Smooth muscle cell of the brain vasculature (primary cell): ENCODE measurements at places on chromosomes 16 and 17.

DNA sequence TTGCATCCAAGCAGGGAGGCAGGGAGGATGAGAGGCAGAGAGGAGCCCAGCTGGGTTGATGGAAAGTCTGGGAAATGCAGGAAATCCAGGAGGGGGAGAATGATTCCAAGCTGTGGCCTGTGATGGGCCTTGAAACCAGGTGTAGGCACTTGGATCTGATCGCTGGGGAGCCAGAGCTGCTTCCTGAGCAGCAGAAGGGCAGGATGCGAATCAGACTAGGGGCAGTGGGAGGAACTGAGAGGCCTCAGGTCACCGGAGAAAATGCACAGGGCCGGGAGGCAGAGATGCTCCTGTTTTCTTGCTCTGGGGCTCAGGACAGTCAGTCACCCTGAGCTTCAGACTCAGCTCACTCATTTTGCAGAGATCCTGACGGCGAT lies 29.6 kb upstream of the MEOX1 start:
- DNase-seq: no peak

- DNase-seq: no peak
Measured at GRCh38 chr17:17812211-17813054, 24.4 kb downstream of the SREBF1 start.

- no peak for DNase-seq
Measured at GRCh38 chr17:29698019-29698777, 75.5 kb upstream of the CORO6 start.

- no peak for DNase-seq
Measured at GRCh38 chr17:43383826-43384475, 14.8 kb upstream of the ARL4D start.

- DNase-seq: no peak
Measured at GRCh38 chr16:64312980-64313379, 808.9 kb downstream of the CDH11 start.

GRCh38 chr17:75565066-75565465 lies 22.5 kb upstream of the MYO15B start:
- DNase-seq: no peak

DNA sequence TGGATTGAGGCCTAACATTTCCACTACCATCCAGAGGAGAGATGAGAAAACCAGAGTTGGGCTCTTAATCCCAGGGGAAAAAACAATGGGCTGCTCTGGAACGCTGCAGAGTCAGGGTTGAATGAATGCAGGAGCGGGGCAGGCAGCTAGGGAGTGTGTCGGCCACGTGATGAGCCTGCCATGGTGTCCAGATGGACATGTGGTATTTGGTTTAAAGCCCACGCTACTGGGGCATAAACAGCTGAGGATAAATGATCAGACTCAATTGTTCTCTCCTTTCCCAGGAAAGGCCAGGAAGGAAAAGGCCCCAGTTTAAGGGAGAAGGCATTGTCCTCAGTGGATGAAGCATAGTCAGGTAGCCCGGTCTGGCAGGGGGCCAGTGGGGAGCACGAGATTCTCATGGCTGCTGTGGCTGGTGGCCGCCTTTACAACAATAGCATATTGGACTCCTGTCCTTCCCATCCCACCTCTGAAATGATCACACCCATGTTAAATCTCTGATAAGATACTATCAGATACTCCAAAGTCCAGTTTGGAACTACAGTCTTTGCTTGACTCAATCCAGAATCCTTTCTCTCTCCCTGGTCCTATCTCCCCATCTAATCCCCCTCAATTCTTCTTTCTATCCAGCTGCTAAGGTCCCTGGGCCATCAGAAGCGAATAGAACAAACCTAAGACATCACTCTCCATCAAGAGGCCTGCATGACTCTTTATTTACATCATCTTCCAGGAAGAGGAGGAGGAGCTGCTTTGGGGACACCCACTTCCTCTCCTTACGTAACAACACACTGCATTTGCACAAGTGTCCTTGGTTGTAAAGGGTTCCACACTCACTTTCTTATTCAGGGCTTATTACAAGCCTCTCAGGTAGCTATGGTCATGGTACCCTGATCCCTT lies 20.4 kb downstream of the CA4 start:
- DNase-seq: no peak

GRCh38 chr16:71846431-71846830 lies 655 bp downstream of the ATXN1L start:
- no peak for DNase-seq
